Type B pancreatic cell (in vitro differentiated cells): ENCODE measurements at places on chromosomes 6 and 20.
A peak's percentile ranks its signal among the peaks of the same experiment; 100 is the strongest.

DNA sequence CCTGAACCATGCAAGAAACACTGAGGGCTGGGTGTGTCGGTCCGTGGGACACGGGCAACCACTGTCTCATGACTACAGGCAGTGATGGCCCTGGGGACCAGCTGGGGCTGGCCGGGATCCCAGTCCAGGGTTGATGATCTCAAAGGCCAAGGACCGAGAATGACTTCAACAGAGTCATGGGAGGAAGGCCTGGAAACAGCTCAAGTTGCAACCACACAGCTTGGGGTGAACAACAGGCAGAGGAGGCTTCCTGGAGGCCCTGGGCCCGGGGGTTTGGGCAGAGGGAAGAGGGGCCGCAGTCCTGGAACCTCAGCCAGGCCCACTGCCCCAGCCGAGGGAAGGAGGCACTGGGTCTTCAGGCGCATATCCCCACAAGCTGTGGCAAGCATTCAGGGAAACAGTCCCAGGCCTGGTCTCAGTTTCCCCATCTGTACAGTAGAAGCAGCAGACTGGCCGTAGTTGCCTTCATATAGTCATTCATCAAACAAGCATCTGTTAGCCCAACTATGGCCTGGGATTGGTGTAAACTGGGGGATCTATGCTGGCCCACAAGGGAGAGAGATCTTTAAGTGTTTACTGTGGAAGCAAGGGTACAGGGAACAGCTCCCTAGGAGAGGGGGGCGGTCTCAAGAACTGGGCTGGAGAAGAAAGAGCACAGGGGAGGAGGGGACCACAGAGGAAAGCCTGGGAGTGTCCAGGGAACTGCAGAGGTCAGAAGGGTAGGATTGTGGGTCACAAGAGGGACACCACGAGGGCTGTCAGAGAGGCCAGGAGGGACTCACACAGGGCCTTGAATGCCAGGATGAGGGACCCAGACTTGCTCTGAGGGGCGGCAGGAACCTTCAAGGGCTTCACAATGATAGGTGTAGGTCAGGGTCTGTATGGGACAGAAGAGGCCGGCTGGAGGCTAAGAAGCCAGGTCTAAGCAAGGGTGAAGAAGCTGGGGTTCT lies 2.1 kb downstream of the MYL9 start:
- no peak overlapping the region for H3K4me3 ChIP-seq
- no peak for DNase-seq
- no peaks in the 10 kb centered on the region for H3K27me3 ChIP-seq
- H3K4me1 ChIP-seq, result peaks cover 15% of the 10 kb centered on the region

DNA sequence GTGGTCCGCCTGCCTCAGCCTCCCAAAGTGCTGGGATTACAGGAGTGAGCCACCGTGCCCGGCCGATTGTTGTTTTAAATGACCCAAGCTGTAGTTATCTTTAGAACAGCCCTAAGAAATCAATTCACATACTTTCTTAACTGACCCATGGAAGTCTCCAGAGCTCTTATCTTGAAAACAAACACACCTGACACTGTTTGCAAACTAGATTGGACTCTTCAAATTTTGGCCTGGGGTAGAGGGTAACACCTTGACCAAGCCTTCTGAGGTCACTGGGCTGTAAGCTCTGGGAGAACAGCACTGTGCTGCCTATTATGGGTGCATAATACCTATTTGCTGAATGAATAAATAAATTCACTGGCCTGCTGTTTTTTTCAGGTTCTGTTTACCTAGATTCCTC lies 190.6 kb downstream of the AIG1 start:
- no peak overlapping the region for H3K27ac ChIP-seq
- DNase-seq, result no peak
- H3K4me1 ChIP-seq, result peaks cover 9% of the 10 kb centered on the region

DNA sequence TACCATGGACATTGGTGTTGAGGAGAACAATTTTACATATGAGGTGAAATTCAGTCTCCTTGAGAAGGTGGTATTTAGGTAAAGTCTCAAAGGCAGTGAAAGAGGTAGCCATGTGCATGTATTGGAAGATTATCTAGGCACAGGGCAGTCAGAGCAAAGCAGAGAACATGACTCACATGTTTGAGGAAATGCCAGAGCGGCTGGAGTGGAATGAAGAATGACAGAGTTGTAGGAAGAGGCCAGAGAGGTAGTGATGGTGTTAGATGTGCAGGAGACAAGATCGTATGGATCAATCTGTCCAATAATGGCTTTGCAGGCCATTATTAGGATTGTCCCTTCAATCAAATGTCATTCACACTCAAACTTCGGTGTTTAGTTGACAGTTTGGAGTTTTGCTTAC lies 449.4 kb upstream of the PTCHD4 start:
- no peaks in the 10 kb centered on the region for H3K27me3 ChIP-seq
- no peaks in the 10 kb centered on the region for H3K36me3 ChIP-seq
- no peak overlapping the region for H3K27ac ChIP-seq
- no peak for DNase-seq

DNA sequence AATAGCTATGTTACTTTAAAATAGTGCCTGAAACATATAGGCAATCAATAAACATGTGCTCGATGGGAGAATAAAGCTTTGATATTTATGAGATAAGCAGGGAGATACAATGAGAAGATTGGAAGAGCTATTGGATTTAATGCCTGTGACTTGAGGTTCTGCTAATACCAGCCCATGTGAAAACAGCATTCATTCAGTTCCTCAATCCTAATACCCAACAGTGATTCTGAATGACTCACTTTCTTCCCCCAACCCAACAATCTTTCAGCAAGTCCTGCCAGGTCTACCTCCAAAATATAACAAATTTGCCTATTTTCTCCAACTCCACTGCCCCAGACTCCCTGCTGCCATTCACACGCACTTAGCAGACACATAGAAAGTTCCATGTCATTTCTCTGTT lies 26.6 kb upstream of the KLHL31 start:
- H3K27me3 ChIP-seq, result no peaks in the 10 kb centered on the region
- H3K27ac ChIP-seq, result no peak overlapping the region
- H3K4me1 ChIP-seq, result peaks cover 9% of the 10 kb centered on the region
- H3K36me3 ChIP-seq, result no peaks in the 10 kb centered on the region

DNA sequence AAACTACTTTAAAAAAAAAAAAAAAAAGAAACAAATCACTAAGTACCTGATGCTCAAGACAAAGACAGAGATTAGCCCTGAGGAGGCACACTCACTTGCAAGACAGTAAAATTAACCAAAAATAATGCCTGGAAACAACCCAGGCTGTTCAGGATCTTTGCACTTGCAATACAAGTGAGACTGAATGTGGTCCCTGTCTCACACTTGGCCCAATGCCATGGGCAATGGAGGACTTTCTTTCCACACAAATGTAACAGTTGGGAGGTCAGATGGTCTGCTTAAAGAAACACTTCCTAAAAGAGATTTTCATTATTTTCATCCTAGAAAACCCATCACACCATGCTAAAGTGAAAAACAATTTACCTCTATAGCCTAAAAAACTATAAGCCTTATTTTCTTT lies 16.2 kb downstream of the STAU1 start:
- peaks cover 7% of the 10 kb centered on the region for H3K4me1 ChIP-seq
- no peak for DNase-seq
- no peaks in the 10 kb centered on the region for H3K27me3 ChIP-seq
- no peak overlapping the region for H3K27ac ChIP-seq

- no peaks in the 10 kb centered on the region for H3K36me3 ChIP-seq
- H3K27me3 ChIP-seq, result peaks cover 9% of the 10 kb centered on the region
- H3K27ac ChIP-seq, result no peak overlapping the region
Measured at GRCh38 chr6:6681075-6681849, 92.7 kb downstream of the LY86 start.

GRCh38 chr6:70538376-70538775 lies 28.4 kb upstream of the SDHAF4 start:
- H3K27ac ChIP-seq, result no peak overlapping the region
- no peaks in the 10 kb centered on the region for H3K4me1 ChIP-seq
- peaks cover 9% of the 10 kb centered on the region for H3K36me3 ChIP-seq
- H3K27me3 ChIP-seq, result no peaks in the 10 kb centered on the region
- no peak overlapping the region for H3K4me3 ChIP-seq

- peak overlapping the region; percentile 80 for H3K27ac ChIP-seq
- H3K4me1 ChIP-seq, result peaks cover 18% of the 10 kb centered on the region
- DNase-seq, result no peak
- no peaks in the 10 kb centered on the region for H3K36me3 ChIP-seq
- peaks cover 16% of the 10 kb centered on the region for H3K27me3 ChIP-seq
Measured at GRCh38 chr6:3208098-3208774, 19.2 kb downstream of the TUBB2B start.
